ENCODE measurements at places on chromosomes 11 and 22. TPM values are rescaled to one million over a fixed set of nuclear protein-coding genes. Genes with fewer than 3 reads are reported as not detected.

- H3K27me3 ChIP-seq: no peaks in the 10 kb centered on the region
- H3K4me3 ChIP-seq: no peak overlapping the region
- H3K27ac ChIP-seq: no peak overlapping the region
- H3K4me1 ChIP-seq: no peaks in the 10 kb centered on the region
- DNase-seq: no peak
Observed at GRCh38 chr11:26043665-26044064, 288.3 kb upstream of the ANO3 start.

- DNase-seq: no peak
- no peak overlapping the region for H3K4me3 ChIP-seq
- no peak overlapping the region for H3K27ac ChIP-seq
- no peaks in the 10 kb centered on the region for H3K27me3 ChIP-seq
- H3K36me3 ChIP-seq: no peaks in the 10 kb centered on the region
Observed at GRCh38 chr11:117936973-117937372, 7.8 kb upstream of the TMPRSS13 start.

DNA sequence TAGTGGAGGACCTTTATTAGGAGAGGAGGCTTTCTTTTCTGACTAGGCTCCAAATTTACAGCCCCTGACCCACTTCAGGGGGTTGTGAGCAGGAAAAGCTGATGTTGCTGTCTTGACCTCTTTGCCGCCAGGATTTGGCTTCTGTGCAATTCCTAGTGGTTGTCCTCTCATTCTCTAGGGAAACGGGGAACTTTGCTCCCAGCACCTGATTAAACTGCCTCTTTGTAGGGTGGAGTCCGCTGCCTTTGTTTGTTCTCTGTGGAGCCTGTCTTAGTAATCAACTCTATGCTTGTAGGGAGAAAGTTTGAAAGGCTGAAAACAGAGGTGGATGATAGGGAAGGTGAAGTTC, 16.3 kb downstream of the CTNND1 start:
- H3K4me3 ChIP-seq: no peak overlapping the region
- H3K27me3 ChIP-seq: no peaks in the 10 kb centered on the region
- DNase-seq: no peak
- H3K36me3 ChIP-seq: no peaks in the 10 kb centered on the region

GRCh38 chr11:12745787-12746186, 71.6 kb downstream of the TEAD1 start:
- H3K27ac ChIP-seq: no peak overlapping the region
- DNase-seq: no peak
- H3K36me3 ChIP-seq: no peaks in the 10 kb centered on the region
- H3K27me3 ChIP-seq: no peaks in the 10 kb centered on the region

DNA sequence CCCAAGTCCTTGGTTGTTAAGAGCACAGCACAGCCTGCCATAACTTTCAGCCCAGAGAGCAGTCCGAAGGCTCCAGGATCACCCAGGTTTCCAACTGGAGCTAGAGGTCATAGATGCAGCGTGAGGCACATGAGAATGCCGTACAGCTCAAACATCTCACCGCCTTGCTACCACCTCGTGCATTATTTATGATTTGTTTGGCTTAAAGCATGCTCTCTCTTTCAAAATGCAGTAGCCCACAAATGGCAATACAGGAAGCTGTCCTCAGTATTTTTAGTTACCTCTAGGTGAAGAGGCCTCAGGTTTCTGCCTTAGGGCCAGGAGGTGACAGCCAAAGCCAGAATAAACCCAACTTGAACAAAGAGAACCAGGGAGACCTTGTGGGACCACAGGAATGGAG, 14.4 kb downstream of the SCN3B start:
- no peaks in the 10 kb centered on the region for H3K36me3 ChIP-seq
- no peaks in the 10 kb centered on the region for H3K4me1 ChIP-seq
- H3K27ac ChIP-seq: no peak overlapping the region
- DNase-seq: no peak
- no peaks in the 10 kb centered on the region for H3K27me3 ChIP-seq

C11orf86 gene
- total RNA-seq: not detected

SAA4 gene
- not detected for total RNA-seq
